Renal cortical epithelial cell (primary cell): ENCODE measurements at places on chromosomes 7 and 10.

GRCh38 chr7:143222782-143223181 lies 945 bp downstream of the TAS2R40 start:
- DNase-seq: no peak

DNA sequence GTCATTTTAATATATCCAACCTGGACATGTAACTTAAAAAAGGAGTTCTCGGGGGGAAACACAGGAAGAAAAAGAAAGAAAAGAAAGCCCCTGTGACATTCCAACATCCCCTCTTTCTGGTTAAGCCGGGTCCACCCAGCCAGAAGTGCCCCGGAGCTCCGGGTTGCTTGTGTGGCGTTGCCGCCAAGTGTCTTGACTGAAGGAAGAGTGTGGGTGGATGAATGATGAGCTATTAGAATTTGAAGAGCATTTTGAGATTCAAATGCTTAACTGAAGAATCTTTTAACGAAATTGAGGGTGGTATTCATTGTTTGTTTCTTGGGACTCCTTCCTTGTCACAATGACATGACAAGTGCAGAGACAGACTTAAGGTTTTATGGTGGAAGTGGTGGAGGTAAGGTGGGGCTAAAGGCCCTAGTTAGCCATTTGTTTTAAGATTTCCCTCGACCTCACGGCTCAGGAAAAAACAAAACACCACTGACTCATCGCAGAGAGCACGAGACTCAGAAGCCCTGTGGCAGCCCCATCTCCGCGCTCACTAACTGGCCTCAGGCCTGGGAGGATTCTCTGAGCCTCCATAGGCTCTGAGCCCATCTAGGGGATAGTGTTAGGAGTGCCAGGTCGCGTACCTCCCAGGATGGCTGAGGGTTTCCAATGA lies 1.8 kb upstream of the GLI3 start:
- DNase-seq: peak; percentile 79

GRCh38 chr7:18020138-18020715 lies 7.4 kb downstream of the PRPS1L1 start:
- peak; percentile 14 for DNase-seq

DNA sequence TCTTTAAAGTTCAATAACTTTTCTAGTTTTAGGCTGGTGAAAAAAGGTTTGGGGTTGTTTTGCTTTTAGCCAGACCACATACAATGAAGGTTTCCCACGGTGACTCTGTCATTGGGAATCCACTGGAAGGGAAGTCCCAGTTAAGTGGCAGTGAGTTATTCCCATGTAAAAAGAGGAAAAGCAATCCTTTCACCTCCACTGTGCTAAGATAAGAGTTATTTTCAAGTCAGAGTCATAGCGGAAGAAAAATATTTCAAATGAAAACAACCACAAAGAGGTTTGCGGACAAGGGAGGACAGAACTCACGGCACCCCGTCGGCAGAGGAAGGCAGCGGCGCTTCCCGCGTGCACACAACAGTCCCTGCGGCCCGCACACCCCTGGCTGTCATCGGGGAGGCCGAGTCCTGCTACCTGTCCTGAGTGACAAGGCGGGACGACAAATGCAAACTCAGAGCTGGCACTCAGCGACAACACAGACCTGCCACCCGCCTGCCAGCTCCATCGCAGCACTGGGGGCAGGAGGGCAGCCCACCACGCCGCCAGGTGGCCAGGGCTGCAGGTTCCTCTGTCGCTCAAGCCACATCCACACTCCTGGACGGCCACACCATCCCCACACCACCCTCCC lies 9.3 kb upstream of the PAPOLB start:
- no peak for DNase-seq

GRCh38 chr10:124511205-124512039 lies 49.8 kb downstream of the LHPP start:
- DNase-seq: no peak

DNA sequence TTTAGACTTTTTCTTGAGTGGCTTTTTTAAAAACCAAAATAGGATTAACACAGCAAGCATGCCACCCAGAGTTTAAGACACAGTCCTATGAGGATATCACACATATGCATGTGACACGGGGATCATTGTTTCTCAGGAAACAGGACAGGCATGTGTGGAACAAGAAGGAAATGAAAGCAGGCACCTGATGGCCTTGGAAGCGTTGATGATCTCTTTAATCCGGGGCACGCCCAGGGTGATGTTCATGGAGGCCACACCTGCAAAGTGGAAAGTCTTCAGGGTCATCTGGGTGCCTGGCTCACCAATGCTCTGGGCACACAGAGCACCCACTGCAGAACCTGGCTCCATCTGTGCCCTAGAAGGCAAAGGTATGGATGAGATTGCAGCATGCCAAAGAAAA lies 44.3 kb downstream of the POLR3A start:
- DNase-seq: no peak

GRCh38 chr10:63286754-63287264 lies 153.7 kb downstream of the NRBF2 start:
- DNase-seq: peak; percentile 18

DNA sequence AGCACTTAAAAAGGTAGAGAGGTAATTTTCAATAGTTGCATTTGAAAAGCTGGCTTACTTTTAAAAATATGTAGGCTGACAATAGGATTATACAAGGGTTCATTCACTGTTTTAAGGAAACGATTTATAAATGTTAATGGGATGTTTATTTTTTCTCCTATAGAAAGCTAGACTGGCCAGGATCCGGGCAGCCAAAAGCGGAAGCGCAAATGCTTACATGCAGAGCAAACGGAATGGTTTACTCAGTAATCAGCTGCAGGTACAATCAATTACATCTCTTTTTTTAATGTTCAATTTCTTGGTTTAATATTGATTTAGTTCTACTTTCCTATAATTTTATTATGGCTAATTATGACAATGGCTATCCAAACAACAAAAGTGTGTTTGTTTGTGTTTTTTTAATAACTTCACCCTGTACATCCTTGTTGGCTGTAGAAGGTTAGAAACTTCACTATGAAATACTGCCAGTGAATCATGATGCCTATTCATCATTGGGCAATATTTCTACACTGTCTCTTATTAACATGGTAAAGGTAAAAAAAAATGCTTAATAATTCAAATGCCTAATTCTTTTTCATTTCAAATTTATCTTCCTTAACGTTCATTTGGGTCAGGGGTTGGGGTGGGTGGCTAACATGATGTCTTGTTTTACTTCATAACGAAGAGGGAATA lies 116.4 kb downstream of the TSPAN12 start:
- no peak for DNase-seq

- no peak for DNase-seq
Observed at GRCh38 chr10:128571745-128572144, 445.5 kb upstream of the MKI67 start.

DNA sequence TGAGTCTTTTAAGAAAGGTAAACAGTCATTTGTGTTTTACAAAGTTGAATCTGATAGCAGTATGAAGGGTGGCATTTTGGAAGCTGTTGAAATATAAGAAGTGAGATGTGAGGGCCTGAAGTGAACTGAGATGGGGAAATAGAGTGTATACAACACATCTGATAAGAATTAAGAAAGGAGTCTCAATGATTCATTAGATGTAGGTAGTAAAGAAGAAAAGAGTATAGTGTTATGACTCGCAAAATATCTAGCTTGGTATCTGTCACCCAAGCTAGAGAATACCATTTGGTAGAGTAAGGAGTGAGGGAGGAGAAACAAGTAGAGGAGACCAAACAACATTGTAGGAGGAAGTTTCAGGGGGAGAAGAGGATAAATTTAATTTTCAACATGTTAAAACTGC lies 5.3 kb downstream of the PTPN12 start:
- DNase-seq: no peak

DNA sequence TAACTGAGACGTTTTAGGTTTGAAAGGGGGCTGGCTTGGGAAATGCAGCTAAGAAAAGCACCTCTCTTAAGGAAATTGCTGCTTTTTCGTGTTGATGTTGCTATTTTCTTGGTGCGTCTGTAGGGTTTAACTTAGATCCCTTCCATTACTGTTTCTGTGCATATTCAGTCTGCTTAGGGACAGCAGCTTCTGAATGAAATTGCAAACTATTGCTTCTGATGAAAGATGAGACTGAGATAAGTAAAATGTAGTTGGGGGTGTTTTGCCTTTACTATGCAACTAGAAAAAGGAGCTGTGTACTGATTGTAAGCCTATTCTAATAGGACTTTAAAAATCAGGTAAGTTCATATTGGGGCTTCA lies 772 bp downstream of the HDAC9 start:
- DNase-seq: no peak

- DNase-seq: no peak
Observed at GRCh38 chr10:87500646-87501048, 4.0 kb upstream of the MINPP1 start.

- no peak for DNase-seq
Observed at GRCh38 chr7:140348161-140348849, 50.0 kb downstream of the SLC37A3 start.

DNA sequence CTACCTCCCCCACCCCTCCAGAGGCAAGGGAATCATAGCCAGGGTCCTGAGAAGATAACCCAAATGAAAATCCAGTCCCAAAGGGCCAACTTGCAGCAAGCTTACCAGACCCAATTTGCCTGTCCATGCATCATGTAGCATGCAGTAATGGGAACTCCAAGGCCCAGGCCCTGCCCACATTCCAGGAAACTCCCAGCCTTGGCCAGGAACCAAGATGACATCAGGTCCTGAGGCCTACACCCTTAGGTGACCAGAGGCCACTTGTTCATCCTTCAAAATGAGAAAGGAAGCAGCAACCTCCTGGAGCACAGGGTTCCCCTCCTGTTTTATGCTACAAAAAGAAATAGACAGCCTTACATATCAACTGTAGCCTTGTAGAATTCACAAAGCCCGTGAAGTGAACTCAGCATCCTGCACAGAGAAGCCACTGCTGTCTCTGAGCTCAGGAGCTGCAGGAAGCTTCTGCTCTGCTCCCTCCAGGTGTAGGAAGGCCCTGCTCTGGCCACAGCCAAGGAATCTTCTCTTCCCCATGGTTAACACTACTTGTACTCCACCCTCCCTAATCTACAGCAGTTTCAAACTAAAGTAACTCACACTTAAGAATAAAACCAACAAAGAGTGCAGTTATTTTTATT lies 30.3 kb upstream of the GRB10 start:
- DNase-seq: peak; percentile 95

DNA sequence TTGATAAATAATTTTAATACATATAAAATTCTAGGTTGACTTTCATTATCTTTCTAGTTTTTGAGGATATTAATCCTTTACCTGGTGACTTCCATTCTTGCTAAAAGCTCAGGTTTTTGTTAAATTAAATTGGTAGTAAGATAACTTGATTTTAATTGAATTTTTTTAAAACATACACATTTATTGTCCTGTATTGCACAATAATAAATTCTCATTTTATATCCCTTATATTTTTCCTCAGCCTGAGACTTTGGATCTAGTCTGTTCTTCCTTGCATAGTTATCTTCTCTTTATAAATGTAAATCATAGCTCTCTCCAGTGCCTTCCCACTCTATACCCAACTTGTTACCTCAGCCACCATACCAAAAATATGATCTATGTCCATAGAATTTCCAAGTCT lies 212.9 kb upstream of the CNTNAP2 start:
- no peak for DNase-seq
